ENCODE measurements at places on chromosomes 7 and 10.

- DNase-seq = no peak
These were observed 333.8 kb downstream of the ABCA13 start for GRCh38 chr7:48505051-48505450.

DNA sequence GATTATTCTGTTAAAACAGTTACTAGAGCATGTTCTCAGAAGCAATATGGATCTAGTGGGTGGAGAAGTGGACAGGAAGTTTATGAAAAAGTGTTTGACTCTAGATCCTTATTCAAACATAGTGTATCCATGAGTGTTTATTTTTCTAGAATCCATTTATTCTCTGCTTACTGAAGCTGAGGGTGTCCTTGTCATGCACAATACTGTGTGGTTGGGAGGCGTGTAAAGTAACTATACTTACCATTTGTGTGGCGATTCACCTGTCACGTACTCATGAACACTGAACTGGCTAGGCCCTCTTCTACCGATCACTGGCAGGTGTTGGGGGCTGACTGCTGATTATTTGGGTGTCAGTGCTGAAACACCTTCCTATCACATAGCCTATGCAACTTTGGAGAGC is 74.0 kb downstream of the POU6F2 start:
- no peak for DNase-seq

GRCh38 chr10:101725296-101726114 is 30.5 kb upstream of the FBXW4 start:
- no peak for DNase-seq

DNA sequence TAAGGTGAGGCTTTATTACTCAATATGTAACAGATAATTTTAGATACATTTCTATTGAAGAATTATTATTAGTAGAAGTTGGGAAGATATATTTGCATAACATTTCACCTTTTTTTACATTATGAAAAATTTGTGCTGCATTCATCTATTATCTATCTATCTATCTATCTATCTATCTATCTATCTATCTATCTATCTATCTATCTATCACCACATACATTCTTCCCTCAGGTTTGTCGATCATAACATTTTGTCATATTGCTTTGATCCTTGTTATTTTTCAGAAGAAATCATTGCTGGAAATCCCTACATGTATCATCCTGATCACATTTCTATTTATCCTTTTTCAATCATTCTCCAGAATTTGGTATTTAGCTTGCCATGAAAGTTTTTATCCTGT is 49.3 kb upstream of the CALCR start:
- DNase-seq = no peak

DNA sequence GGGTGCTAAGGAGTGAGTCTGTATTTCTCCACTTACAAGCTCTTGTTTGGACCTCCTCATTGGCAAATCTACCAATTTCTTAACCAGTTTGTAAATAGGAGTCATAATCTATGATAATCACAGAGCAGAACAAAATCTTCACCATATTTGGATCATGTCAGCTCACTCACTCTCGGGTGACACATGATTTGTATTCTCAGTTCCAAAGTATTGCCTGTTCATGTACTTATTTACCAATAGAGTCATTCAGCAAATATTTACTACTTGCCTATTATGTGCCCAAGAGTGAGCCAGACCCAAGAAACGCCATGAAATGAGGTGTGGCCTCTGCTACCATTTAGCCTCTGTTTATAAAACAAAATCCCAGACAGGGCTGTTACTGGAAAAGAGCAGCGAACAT is 114.8 kb downstream of the TSPAN12 start:
- DNase-seq = no peak

- DNase-seq = no peak
These were observed 326.3 kb downstream of the ABCA13 start for GRCh38 chr7:48497521-48497920.
